ENCODE measurements at places on chromosomes 4 and X.

- no peak for DNase-seq
Measured at GRCh38 chrX:45765767-45766166, 565.1 kb upstream of the DIPK2B start.

DNA sequence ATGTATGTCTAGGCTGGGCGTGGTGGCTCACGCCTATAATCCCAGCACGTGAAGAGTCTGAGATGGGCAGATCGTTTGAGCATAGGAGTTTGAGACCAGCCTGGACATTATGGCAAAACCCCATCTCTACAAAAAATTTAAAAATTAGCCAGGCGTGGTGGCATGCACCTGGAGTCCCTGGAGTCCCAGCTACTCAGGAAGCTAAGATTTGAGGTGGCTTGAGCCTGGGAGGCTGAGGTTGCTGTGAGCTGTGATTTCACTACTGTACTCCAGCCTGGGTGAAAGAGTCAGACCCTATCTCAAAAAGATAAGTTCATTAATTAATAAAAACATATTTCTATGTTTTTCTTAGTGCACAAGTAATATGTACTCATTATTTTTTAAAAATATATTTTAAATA lies 238.1 kb downstream of the ARHGAP24 start:
- no peak for DNase-seq

- peak; percentile 81 for DNase-seq
Measured at GRCh38 chrX:74925225-74926088, at the start of gene NEXMIF. Gene NEXMIF, minus strand, starts transcription at chrX:74925452.

DNA sequence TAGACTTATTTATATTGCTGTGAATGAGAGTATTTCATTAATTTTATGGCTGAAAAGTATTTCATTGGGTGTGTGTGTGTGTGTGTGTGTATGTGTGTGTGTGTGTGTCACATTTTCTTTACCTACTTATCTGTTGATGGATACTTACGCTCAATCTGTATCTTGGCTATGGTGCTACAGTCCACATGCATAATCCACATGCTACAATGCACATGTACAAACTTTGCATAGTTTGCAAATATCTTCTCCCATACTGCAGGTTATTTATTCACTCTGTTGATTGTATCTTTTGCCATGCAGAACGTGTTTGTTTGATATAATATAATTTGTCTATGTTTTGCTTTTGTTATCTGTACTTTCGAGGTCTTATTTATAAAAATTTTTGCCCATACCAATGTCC lies 167.8 kb downstream of the RAB28 start:
- DNase-seq: no peak

DNA sequence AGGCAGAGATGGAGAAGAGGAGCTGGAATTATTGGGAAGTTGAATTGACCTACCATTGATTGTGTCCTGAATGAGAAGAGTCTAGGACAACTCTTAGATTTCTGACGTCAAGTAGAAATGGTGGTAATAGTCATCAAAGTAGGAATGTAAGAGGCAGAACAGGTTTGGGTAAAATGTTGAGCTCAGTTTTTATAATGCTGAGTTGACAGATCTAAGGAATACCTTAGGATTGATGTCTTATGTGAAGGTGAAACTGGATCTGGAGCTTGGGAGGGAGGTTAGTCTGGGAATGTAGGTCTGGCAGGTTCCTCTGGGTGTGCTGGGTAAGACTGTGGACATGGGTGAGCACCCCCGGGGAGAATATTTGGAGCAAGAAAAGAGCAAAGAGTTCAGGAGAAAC lies 31.9 kb downstream of the JADE1 start:
- DNase-seq: no peak

DNA sequence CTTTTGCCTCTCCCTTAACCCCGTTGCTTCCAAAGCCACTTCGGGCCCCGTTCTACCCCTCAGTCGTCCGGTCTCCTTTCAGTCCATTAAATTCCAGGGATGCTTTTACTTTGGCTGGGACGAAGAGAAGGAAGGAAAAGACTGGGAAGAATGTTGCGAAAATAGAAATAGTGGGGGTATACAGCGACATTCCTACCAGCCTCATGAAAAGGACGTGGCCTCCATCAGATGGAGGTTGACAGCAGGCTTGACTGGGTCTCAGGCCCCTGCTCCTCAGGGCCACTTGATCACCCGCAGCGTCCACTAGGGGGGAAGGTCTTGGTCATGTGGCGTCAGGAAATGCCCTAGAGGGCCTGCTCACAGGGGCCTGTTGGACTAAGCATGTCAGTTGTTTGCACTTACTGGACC lies 657 bp upstream of the ANKRD50 start:
- peak; percentile 79 for DNase-seq

DNA sequence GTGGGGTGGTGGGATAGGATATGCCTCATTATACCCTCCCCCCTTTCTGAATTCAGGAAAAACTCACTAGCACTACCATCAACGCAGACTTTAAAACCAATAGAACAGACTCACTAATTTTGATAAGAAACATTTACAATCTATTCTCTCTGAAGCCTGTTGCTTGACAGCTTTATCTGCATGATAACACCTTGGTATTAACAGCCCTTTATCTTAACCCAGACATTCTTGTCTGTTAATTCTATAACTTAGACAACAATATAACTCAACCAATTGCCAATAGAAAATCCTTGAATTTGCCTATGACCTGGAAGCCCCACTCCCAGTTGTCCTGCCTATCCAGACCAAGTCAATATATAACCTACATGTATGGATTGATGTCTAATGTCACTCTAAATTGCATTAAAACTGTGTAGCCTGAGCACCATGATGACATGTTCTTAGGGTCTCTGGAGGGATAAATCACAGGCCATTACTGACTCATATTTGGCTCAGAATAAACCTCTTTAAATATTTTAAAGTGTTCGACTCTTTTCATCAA lies 1.5 kb upstream of the UGT2A3 start:
- no peak for DNase-seq

GRCh38 chr4:40255393-40256281 lies 58.8 kb downstream of the RHOH start:
- DNase-seq: no peak

- no peak for DNase-seq
Measured at GRCh38 chrX:53716328-53717088, 30.0 kb upstream of the HUWE1 start.

- no peak for DNase-seq
Measured at GRCh38 chr4:168212656-168213055, 105.9 kb downstream of the DDX60 start.

DNA sequence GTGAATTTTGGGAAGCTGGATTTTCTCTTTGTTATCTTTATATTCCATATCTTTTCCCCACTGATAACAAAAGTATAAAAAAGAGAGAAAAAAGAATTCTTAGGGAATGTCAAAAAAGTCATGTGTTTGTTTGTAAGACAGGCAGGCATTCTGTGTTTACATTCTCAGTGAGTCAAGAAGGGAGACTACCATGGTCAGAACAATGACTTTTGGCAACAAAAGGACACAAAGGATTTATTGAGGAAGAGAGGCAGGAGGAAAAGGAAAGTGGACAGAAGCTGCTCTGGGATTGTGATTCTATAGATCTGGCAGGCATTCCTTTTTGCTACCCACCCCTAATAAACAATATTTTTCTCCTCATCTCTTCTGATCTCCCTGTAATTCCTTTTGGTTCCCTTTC lies 5.9 kb upstream of the ANK2 start:
- DNase-seq: no peak

DNA sequence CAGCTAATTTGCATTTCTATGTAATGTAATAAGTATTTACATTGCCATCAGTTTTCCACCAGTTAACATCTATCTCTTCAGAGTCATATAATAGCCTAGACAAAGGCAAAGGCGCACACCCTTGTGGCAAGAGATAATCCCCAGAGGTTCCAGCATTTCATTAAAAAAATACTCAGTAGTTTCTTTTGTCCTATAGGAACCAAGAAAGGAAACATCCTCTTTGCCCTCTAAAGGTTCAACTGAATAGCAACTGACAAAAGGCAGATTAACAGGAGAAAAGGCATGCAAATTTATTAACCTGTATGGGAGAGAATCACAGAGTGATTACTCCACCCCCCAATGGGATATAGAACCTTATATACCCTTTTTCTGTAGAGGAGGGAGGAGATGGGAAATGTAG lies 48.4 kb downstream of the MAGEB17 start:
- no peak for DNase-seq

- no peak for DNase-seq
Measured at GRCh38 chr4:120731561-120731960, 191.0 kb downstream of the PRDM5 start.

DNA sequence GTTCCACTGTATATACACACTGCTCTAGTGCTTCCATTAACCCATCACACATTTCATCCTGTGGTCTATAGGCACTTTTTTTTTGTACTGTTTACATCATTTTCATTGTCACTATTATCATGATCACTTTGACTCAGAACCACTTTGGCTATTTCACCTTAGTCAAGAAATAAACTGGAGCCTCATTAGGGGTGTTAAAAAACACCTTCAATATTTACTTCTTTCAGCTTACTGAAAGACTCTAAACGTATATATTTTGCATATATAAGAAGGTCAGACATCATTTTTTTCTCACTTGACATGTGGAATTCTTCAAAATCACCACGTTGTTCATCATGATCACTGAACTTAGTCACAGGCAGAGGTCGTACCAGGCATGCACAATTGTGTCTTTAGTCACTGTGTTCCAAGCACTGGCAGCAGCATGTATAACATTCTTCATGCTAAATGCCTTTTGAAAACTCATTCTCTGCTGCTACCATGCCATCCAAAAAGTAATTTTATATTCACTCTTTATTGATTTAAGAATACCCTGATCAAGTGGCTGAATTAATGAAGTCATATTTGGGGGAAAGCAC lies 229.2 kb upstream of the ARSJ start:
- DNase-seq: no peak

Measured in NCI-H1092 treated with DMSO at 0.1 percent for 48 hours (cell line).